Lower lobe of right lung (tissue), 2 donors: ENCODE measurements at places on chromosomes 16 and 17. TPM values are rescaled to one million over a fixed set of nuclear protein-coding genes. Genes with fewer than 3 reads are reported as not detected.

DNA sequence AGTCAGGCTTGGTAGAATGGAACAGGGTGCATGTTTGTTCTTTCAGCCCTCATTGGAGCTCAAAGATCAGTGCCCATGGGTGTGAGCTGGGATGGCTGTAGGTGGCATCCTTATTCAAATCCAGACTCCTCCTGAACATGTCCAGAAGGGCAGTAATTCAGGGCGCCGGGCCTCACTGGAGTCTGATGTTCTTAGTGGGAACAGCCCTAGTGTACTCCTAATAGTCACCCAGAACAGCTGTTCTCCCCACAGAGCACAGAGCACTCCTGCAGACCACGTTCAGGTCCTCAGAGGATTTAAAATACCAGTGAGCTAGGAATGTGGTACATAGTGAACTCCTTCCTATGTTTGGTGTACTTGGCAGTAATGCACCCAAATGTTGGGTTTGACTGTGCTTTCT is 96.2 kb downstream of the BANP start:
- no peak for DNase-seq

EME1 gene
- 1.8 TPM for total RNA-seq

- DNase-seq: no peak
Measured at GRCh38 chr16:86203557-86204275, 304.8 kb downstream of the IRF8 start.

NAA38 gene
- total RNA-seq: 61.5 TPM

DNA sequence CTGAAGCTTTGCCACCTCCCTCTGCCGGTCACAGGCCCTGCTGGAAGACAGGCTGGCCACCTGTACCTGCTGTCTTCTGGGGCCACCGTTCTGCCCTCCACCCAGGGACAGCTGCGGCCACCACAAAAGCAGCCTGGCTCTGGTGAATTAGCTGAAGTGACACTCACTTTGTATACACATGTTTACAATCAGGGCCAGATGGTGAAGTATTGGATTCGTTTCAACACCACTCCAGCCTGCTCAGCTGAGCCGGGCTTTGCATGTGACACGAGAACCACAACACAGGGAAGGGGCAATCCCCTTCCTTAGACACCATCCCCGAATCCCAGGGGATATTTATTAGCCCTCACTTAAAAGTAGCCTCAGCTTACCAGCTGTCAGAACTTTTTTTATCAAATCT is 191.5 kb upstream of the RPL38 start:
- DNase-seq: no peak

DNA sequence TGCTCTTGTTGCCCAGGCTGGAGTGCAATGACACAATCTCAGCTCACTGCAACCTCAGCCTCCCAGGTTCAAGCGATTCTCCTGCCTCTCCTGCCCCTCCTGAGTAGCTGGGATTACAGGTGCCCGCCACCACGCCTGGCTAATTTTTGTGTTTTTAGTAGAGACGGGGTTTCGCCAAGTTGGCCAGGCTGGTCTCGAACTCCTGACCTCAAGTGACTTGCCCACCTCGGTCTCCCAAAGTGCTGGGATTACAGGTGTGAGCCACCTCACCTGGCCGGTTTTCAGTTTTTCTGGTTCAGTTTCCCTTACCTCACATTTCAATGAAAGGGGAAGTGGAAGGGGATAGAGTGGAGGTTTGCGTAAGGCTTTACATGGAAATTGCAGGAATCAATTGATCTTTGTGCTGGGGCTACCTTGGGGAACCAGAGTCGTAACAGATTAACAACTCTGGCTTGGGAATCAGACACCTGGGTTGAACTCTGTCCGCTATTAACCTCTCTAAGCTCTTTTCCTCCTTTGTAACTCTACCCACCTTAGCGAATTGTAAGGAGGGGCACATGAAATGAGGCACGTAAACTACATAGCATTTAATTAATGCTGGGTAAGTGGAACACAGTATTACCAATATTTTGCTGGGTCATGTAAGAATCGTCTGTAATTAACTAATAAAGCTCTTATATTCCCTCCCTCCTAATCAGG is 3.2 kb downstream of the MPV17L start:
- DNase-seq: no peak

DNA sequence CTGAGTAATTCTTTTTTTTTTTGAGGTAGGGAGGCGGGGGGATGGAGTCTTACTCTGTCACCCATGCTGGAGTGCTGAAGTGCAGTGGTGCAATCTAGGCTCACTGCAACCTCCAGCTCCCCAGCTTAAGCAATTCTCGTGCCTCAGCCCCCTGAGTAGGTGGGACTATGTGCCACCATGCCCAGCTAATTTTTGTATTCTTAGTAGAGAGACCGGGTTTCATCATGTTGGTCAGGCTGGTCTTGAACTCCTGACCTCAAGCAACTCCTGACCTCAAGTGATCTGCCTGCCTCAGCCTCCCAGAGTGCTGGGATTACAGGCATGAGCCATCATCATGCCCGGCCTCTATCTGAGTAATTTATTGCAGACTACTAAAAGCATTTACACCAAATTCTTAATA is 19.4 kb downstream of the KPNB1 start:
- no peak for DNase-seq

DNA sequence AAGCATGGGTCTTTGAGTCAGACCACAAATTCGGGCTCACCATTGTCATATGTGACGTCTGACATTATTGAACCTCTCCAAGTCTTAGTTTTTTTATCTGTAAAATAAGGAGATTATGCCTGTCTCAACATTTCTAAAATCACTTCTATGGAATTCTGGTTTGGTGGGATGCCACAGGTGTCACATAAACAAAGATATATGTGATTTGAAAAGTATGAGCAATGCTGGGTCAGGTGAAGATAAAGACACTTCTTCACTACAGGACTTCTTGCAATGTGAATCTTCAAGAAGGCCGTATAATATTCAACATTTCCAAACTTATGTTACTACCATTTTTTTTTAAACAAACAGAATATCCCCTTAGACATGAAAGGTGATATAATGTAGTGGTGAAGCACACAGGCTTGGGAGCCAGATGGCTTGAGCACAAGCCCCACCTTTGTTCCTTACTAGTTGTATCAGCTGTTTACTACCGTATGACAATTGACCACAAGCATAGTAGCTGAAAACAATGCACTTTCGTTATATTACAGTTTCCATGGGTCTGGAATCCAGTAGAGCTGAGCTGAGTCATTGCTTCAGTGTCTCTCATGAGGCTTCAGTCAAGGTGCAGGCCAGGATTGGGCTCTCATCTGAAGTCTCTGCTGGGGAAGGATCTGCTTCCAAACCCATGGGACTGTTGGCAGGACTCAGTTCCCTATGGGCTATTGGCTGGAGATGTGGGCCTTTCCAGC is 87.7 kb downstream of the UTP18 start:
- no peak for DNase-seq

- peak; percentile 69 for DNase-seq
Measured at GRCh38 chr17:82737967-82738877, 2.8 kb downstream of the FN3K start.
